ENCODE measurements at places on chromosomes 4 and X.
A peak's percentile ranks its signal among the peaks of the same experiment; 100 is the strongest.

DNA sequence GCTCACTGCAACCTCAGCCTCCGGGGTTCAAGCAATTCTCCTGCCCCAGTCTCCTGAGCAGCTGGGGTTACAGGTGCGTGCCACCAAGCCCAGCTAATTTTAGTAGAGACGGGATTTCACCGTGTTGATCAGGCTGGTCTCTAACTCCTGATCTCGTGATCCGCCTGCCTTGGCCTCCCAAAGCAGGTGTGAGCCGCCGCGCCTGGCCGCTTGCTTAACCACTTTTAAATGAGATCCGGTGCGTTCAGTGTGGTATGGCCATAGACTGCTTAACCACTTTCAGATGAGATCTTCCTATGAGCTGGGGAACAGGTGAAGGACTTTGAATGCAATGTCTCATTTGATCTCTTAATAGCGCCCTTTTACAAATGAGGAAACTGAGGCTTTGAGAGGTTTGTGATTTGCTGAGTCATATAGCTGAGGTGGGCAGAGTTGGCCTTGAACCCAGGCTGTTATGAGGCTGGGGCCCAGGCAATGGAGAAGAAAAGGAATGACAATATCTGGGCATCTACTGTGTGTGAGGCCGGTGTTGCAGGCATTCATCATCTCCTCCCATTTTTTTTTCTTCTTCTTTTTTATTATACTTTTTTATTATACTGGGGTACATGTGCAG lies 41.9 kb upstream of the NSG1 start:
- no peak for DNase-seq

- no peak for DNase-seq
Measured at GRCh38 chr4:180665481-180665880, 1577.7 kb upstream of the TENM3 start.

GRCh38 chr4:126306152-126306869 lies 991.6 kb downstream of the FAT4 start:
- DNase-seq = no peak

- DNase-seq = no peak
Measured at GRCh38 chr4:164252286-164252685, 501.6 kb upstream of the SMIM31 start.

- DNase-seq = peak; percentile 37
Measured at GRCh38 chr4:25860586-25861279, 2.1 kb downstream of the SEL1L3 start.

DNA sequence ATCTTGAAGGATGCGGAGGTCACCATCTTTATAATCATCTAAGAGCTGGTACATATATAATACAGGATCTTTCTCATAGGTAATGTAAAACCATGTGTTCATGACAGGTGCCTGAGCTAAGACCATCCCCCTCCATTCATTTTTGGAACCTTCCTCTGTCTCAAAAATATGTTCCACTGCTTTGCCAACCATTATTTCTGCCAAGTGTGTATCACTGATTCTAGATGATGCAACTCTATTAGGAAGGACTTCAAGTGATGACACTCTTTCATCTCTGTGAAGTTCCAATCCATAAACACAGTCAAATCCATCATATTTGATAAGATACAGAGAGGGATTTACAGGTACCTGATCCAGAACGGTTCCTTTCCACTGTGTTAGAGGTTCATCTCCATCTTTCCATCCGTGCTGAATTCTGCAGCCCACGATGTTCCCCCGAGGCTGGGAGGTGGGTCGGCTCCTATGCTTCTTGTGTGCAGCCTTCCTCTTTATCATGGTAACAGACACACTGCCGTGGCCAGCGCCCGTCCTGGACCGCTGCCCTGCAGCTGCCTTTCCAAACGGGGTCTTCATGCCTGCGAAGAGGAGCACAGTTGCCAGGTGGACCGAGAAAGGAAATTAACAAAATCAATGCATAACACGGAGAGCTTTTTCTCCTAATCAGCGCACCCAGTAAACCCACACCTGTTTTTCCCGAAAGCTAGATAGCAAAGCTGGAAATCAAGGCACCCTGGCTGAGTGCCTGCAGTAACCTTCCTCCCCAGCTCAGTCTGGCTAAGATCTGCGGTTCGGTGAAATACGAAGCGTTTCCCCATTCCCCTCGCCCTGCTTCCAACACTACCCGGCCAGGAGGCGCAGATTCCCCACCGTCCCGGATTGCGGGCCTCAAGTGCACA lies 718 bp downstream of the SPIN3 start:
- no peak for DNase-seq

DNA sequence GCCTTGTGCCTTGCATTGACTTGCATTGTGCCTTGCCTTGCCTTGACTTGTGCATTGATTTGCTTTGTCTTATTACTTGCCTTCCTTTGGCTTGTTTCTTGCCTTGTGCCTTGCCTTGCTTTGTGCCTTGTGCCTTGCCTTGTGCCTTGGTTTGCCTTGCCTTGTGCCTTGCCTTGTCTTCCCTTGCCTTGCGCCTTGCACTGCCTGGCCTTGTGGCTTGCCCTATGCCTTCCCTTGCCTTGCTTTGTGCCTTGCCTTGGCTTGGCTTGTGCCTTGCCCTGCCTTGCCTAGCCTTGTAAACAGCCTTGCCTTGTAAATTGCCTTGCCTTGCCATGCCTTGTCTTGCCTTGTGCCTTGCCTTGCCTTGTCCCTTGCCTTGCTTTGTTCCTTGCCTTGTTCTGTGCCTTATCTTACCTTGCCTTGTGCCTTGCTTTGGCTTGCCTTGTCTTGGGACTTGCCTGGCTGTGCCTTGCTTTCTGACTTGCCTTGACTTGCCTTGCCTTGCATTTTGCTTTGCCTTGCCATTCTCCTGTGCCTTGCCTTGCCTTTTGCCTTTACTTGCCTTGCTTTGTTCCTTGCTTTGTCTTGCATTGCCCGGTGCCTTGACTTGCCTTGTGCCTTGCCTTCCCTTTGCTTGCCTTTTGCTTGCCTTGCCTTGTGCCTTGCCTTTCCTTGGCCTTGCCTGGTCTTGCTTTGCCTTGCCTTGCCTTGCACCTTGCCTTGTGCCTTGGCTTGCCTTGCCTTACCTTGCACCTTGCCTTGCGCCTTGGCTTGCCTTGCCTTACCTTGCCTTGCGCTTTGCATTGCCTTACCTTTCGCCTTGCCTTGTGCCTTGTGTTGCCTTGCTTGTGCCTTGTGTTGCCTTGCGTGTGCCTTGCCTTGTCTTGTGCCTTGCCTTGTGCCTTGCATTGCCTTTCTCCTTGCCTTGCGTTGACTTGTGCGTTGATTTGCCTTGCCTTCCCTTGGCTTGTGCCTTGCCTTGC lies 97.5 kb downstream of the TAB3 start:
- DNase-seq = no peak

- DNase-seq = no peak
Measured at GRCh38 chrX:38606821-38607220, 45.5 kb downstream of the TSPAN7 start.

DNA sequence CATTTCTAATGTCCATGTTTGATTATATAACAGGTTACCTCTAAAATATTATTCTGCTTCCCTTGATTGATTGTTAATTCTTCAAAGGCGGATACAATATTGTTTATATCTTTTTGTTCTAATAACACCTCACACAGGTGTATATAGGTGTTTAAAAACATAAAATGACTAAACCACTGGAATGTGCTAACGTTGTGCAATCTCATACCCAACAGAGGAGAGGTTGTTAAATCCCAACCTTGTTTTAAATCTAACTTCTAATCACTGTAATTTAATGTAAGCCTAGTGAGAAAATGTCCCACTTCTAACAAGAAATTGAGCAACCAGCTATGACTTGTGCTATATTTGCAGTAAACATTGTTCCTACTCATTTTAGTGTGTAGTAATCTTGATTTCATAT lies 1.3 kb downstream of the ODAM start:
- no peak for DNase-seq

DNA sequence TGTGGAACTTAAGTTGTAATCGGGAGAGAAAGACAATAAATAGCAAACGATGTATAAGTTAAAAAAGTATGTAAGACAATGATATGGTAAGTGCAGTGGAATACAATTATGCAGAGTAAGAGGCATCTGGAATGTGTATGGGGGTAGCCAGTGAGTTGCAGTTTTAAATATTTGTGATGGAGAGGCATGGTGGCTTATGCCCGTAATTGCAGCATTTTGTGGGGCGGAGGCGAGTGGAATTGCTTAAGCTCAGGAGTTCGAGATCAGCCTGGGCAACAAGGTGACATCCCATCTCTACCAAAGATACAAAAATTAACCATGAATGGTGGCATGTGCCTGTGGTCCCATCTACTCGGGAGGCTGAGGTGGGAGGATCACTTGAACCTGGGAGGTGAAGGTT lies 52.5 kb upstream of the WDFY3 start:
- no peak for DNase-seq

DNA sequence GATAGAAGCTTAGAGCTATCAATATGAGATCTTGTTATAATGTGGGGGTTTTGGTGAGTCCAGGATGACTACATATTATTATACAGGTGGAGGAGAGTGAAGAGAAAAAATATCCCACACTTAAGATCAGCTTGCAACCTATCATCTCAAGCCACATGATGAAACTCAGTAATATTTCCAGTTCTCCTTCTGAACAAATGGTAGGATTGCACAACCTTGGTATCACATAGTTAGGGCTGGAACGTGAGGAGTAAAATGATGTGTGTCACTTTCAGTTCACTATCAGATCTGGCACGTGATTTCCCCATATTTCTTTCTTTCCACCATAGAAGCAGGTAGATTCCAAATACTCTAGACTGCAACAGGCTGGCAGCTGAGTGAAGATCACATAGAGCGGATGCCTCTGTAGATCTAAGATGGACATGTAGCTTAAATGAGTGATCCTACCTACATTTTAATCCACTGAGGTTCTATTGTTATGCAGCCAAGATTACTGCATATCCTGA lies 150.6 kb upstream of the ANKRD50 start:
- DNase-seq = no peak

DNA sequence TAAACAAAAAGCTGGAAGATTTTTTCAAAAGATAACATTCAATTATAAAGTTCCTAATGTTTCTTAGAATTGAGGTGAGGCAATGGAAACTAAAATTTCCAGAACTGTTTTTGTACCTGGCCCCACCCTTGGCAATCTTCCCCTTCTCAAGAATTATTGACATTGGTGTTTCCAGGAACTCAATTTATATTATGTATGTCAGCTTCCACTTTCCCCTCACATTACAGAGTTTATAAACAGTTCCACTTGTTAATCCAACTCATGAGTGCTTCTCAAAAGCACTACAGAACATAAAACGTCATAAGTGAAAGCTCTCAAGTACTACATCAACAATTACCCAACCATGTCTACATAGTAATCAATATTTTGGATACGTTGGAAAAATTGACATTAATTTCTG lies 107.4 kb downstream of the FAM13A start:
- no peak for DNase-seq

- DNase-seq = no peak
Measured at GRCh38 chr4:173731257-173731656, 201.2 kb upstream of the HAND2 start.

GRCh38 chr4:41106081-41106480 lies 108.3 kb downstream of the APBB2 start:
- no peak for DNase-seq

GRCh38 chr4:109872950-109873656 lies 25.2 kb downstream of the LRIT3 start:
- no peak for DNase-seq

DNA sequence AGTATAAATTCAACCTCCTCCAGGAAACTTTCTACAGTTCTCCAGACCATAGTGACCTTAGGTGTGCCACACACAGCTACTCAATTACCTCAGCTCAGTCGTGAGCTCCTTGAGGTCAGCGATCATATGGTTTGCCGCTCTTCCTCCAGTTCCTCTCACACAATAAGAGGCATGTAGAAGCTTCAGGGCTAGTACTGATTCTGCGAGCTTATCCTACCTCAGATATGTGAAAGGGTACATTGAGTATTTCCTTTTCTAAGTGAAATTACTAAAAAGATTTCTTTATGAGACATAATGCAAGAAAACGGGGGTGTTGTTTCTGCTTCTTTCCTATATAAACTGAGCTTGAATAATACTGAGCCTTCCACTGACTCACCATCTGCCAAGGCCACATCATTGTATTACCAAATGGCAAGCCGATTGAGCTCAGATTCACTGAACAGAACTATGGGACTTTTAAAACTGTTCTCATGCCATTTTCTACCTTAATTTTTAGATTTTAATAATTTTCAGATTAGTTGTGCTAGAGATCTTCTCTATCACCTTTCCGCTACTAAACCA lies 183.1 kb downstream of the HS6ST2 start:
- no peak for DNase-seq

DNA sequence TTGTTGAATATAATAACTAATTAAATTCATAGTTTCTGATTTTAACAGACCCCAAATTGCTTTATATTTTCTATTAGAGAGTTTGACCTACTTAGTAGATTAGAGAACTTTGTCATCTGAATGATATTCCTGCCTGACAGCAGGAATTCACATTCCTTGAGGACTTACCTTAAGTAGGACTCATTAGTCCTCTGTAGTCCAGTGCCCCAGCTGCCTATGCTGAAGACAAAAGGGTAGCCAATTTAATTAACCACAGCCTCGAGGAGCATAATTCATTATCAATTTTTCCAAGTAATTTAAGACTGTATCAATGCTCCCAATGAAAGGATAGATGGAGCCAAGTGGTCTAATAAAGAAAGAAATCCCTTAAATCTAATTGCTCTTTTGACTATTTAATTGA lies 1405.0 kb upstream of the IGFBP7 start:
- no peak for DNase-seq

- DNase-seq = no peak
Measured at GRCh38 chrX:48883729-48884128, 13.8 kb downstream of the TIMM17B start.

DNA sequence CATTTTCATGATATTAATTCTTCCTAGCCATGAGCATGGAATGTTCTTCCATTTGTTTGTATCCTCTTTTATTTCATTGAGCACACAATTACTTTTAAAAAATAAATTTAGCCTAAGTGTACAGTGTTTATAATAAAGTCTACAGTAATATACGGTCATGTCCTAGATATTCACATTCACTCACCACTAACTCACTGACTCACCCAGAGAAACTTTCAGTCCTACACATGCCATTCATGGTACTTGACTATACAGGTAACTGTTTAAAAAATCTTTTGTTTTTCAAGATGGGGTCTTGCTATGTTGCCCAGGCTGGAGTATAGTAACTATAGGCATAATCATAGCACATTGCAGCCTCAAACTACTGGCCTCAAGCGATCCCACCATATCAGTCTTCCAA lies 348.1 kb downstream of the RAPGEF2 start:
- peak; percentile 16 for DNase-seq

- DNase-seq = no peak
Measured at GRCh38 chr4:114078636-114079035, 99.2 kb upstream of the ARSJ start.

- DNase-seq = no peak
Measured at GRCh38 chr4:335515-335914, 2.1 kb upstream of the ZNF141 start.
